ENCODE measurements at places on chromosomes 3 and 15. TPM values are rescaled to one million over a fixed set of nuclear protein-coding genes. Genes with fewer than 3 reads are reported as not detected.

The C3orf62 gene
- 1.7 TPM for total RNA-seq

GRCh38 chr3:88009066-88009465, 49.7 kb downstream of the CGGBP1 start:
- DNase-seq, result no peak

The KIF15 gene
- total RNA-seq, result 45.8 TPM

The PCOLCE2 gene
- total RNA-seq, result 0.64 TPM

DNA sequence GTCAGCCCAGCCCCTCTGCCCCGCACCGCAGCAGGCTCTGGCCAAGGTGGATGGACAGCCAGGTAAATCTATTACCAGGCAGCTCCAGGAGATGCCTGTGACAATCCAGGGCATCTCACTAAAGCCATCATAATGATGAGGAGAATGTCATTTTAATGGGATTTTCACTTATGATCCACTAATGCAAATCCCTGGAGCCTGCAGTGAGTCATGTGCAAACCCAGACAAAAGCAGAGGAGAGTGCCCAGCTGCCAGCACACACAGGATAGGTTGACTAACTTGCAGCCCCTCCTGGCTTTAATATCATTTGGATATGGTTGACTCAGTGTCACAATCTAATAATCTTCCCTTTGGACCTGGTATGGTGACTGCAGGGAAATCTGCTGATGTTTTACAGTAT, 206.9 kb upstream of the TRIM42 start:
- DNase-seq, result no peak

DNA sequence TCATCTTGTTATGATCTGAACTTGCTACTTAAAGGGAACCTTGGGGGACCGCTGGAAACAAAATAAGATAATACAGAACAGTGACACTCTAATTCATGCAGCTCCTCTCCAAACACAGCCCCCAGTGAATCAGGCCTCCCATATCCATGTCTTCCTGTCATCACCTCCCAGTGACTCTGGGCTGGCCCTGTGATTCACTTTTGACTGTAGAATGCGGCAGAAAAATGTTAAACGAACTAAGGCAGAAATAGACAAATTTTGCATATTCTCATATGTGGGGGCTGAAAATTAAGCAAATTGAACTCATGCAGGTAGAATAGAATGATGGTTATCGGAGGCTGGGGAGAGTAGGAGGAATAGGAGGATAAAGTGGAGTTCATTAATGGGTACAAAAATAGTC, 20.2 kb upstream of the GADL1 start:
- no peak for DNase-seq

- DNase-seq, result no peak
Observed at GRCh38 chr3:141235661-141236171, 4.1 kb downstream of the PXYLP1 start.

DNA sequence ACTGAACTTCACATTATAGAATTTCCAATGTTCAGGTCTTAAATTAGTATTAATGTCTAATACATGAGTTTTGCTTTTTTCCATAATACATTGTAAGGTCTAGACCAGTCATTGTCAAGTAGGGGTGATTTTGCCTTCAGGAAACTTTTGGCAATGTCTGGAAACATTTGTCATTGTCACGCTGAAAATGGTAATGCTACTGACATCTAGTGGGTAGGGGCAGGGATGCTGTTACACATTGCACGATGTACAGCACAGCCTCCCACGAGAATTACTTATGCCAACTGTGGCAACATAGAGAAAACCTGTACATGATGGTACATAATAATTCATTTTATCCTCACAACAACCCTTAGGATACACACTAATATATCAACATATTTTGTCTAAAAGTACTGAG, 384.1 kb downstream of the CADM2 start:
- DNase-seq, result no peak

The SPESP1 gene
- total RNA-seq, result 0.47 TPM

DNA sequence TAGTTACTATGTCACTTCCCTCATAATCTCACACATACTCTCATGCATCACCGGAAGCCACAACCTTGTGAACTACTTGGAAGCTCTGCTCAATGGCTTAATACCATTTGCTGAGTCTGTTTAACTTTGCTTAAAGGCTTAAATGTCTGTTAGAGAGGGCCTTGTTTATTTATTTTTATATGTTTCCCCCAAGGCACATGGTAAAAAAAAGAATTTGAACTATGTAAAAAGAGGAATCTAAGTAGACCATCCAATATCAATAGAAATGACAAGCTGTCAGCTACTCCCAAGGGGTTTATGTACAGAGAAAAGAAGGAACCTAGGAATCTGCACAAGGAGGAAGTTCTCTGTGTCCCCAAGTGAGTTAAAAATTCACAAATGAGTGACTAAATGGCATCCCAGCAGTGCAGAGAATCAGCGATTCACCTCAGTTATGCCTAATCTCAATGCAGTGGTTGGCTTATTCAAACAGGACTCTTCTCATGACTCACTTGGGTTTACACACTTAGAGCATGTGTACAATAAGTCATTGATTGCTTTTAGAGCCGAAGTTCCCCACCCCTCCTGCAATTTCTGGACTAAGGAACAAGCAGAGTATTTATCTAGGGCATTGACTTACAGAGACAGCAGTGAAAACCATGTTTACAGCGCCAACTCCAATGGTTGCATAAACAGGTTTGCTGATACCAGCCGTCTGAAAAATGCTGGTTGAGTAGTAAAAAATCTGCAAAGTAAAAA, 24.4 kb downstream of the SLC2A2 start:
- no peak for DNase-seq

DNA sequence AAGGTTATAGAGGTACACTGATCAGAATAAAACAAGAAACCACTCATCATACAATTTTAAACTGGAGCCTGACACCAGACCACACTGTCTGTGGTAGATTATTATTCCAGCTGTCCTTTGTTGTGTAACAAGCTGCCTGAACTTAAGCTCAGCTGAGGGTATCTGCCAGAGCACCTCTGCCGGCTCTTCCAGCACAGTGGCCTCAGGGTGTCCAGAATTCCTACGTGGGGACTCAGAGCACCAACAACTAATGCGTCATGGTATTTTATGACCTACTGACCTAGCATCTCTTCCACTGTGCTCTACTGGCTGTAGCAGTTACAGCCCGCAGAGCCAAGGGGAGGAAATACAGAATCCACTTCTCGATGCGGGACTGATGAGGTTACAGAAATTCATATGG, 15.6 kb upstream of the RAF1 start:
- DNase-seq, result no peak

The PLS1 gene
- total RNA-seq, result 5.3 TPM

The MKRN3 gene
- 3.2 TPM for total RNA-seq

The PLCH1 gene
- total RNA-seq, result 0.27 TPM

GRCh38 chr15:68469162-68470048, 37.4 kb upstream of the ITGA11 start:
- DNase-seq, result no peak

The RBP2 gene
- not detected for total RNA-seq

The FRG2C gene
- total RNA-seq, result not detected

The GOLGA8J gene
- total RNA-seq, result not detected

GRCh38 chr3:117439812-117440211, 730.2 kb downstream of the TUSC7 start:
- no peak for DNase-seq

The CLDN11 gene
- not detected for total RNA-seq

DNA sequence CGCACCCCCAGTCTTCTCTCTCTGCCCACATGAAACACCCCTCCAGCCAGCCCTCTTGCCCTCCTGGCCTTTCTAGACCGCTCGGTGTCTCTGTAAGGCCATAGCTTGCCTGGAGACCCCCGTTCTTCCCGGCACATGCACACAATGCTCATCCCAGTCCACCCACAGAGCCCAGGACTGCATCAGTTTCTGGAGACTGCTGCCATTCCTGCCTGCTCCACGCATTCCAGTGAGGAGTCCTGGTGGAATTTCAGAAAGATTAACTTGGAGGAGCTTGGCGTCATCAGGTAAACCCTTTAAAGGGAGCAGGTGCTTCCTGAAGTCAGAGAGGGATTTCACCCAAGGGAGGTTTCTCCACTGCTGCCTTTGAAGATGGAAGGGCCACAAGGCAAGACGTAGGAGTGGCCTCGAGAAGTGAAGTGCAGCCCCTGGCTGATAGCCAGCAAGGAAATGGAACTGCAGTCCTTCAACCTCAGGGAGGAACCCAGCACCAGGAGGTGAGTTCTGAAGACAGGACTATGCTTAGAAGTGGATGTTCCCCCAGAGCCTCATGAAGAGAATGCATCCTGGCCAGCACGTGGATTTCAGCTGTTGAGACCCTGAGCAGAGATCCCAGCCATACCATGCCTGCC, 19.2 kb downstream of the SLC41A3 start:
- DNase-seq, result no peak

DNA sequence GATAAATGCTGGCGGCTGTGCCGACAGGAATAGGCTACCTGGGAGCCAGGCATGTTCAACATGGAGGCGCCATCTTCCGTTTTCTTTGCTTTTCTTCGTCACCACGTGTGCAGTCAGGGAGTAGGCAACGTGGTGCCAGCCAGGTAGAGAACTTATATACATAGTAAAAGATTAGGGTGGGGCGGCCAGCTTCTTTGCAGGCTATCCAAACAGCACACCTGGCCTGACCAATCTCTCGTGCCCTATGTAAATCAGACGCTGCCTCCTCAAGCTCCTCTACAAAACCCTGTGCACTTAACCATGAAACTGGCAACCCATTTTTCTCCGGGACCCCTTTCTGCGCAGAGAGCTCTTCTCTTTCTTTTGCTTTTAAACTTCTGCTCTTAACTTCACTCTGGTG, 28.6 kb upstream of the OR5K4 start:
- DNase-seq, result no peak

DNA sequence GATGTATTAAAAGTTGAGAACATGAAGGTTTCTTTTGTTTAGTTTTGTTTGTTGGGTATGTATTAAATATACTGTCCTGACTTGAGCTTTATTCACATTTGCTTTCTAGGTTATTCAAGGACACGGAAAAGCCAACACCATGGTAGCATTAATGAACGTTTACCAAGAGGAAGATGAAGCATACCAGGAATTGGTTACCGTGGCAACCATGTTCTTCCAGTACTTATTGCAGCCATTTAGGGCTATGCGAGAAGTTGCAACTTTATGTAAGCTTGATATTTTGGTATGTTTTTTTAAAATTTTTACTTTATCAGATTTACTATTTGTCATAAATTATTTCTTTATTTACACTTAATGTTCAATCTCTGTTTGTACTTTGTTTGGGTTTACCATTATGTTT, 3.6 kb downstream of the WHAMM start:
- DNase-seq, result no peak

The PRICKLE2 gene
- total RNA-seq, result not detected

- no peak for DNase-seq
Observed at GRCh38 chr3:177781686-177782161, 584.4 kb upstream of the TBL1XR1 start.

- no peak for DNase-seq
Observed at GRCh38 chr3:2094941-2095340, 3.7 kb upstream of the CNTN4 start.

The RLBP1 gene
- total RNA-seq, result not detected

- no peak for DNase-seq
Observed at GRCh38 chr3:10341901-10342398, 21.0 kb upstream of the SEC13 start.
